ENCODE measurements at places on chromosomes 1 and 21. TPM values are rescaled to one million over a fixed set of nuclear protein-coding genes. Genes with fewer than 3 reads are reported as not detected.

- DNase-seq = peak; percentile 73
Measured at GRCh38 chr1:154221278-154222001, 685 bp downstream of the UBAP2L start.

DNA sequence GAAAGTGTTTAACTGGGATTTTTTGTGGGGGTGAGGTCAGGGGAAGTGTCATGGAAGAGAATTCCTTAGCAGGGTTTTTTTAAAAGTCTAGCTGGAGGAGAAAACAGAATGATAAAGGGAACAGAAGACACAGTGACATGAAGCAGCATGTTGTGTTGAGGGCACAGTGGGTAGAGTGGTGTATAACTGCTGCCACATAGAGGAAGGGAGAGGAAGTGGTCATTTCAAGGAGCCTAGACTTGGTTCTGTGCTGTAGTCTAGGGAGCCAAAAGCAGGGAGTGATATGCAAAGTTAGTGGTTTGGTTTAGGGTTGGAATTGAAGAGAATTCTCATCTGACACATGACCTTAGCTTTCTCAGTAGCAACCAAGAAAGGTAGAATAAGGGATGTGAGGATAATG is 10.2 kb downstream of the EEIG2 start:
- DNase-seq = no peak

DNA sequence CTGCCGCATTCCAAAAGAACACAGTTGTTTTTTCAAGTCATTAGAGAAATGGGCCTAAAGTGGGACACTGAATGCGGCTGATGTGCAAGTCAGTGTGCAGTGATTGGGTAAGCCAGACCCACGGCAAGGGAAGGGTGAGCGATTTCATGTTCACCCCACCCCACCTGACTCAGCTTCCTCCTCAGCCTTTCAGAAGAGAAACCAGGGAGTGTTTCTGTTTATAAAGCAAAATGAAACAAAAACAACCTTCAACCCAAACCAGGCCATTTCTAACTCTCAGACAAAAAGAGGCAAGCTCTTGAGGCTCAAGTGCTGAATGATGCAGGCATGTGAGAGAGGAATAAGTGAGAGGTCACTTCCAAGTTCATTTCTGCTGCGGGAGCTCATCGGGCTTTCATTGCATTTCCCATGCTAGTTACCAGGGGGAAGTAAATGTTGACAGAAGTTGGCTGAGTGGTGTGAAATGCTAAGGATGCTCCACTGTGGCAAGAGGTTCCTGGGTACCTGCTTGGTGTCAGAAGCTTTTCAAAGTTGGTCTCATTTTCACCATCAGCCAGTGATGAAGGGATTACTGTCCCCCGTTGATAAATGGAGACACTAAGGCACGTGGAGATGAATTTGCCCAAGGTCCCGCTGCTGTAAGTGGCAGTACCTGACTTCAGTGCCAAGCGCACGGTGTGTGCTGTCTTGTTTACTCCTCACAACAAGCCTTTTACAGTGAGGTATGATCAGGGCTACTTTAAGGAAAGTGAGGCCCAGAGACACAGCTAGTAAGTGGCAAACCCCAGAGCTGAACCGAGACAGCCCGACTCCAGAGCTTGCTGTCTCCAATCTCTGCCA is 29.1 kb downstream of the STPG1 start:
- DNase-seq = peak; percentile 25

- no peak for DNase-seq
Measured at GRCh38 chr1:119743308-119743707, 25.4 kb downstream of the HMGCS2 start.

DNA sequence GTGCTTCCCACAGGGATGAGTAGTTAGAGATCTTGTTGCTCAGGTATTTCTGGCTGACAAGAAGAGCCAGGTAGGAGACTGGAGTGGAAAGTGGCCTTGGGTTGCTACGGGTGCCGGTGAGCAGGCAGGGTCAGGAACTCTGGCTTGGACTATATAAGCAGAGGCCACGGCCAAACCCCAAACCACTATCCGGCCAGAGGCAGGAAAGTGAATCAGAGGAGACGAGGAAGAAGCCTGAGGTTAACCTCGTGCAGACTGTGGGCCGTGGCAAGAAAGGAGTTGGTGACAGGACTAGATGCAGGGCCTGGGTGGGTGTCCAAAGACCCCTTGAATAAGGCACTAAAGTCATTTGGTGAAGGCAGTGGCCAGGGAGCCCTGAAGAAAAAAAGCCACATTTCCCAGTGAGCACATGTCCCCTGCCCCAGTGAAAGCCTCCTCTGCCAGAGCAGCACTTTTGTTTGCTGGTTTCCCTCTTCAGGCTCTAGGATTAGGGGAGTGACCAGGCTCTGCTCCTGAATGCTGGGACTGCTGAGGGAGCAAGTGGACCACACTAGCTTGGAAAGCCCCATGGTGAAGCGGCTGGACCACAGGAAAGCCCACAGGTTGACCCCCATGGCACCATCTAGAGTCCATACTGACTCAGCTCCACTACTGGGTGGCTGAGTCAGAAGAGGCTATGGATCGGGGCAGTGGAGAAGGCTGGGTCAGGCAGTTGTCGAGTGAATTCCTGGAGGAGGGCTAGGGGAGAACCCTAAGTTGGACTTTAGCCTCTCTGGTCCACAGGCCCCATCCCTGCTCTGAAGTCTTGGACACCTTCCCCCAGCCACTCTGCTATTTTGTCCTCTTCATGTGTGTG is 23.4 kb downstream of the CSF1 start:
- DNase-seq = no peak

DNA sequence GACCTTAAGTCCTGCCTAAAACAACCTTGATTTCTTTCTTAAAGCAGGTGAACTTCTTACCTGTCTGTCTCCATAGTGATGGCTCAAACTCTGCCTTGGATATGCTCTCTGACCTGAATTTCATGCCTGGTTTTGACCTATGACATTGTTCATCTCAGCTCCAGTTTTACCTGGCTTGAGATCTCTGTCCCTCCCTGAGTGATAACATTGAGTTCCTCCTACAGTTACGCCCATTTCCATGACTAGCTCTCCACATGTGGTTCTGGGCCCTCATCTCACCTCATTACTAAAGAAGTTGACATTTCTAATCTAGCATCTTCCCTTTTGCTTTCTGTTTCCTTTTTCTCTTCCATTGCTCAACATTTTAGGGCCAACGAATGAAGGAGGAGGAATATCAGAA is 233.1 kb downstream of the HHIPL2 start:
- no peak for DNase-seq

DNA sequence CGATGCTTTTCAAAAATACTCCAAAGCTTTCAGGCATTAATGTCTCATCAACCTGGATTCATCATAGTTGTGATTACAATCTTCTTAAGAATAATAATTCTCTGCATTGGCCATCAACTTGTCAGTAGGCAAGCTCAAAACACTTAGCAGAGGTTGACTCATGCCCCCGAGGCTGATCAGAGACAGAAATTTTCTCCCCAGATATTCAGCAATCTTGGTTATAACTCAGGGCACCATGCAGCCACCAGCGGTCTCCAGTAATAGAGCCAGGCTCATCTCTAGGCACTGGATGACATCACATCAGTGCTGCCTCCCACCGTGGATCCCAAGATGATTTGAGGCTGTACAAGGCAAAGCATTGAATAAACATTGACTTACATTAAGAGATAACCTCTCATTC is 14.3 kb upstream of the IFFO2 start:
- DNase-seq = no peak

CA14 gene
- 0.94 TPM for polyA plus RNA-seq

CFHR2 gene
- not detected for polyA plus RNA-seq

SLC30A10 gene
- polyA plus RNA-seq = not detected

ZNF683 gene
- polyA plus RNA-seq = not detected

KIF14 gene
- not detected for polyA plus RNA-seq

All from naive B cell (primary cell).